ENCODE measurements at places on chromosomes 4 and X. TPM values are rescaled to one million over a fixed set of nuclear protein-coding genes. Genes with fewer than 3 reads are reported as not detected.

Gene TCEAL8
- 31.0 TPM for total RNA-seq

GRCh38 chrX:143988356-143988755, 104.5 kb downstream of the UBE2NL start:
- H3K27me3 ChIP-seq, result no peaks in the 10 kb centered on the region
- H3K27ac ChIP-seq, result no peak overlapping the region
- no peak for DNase-seq
- no peaks in the 10 kb centered on the region for H3K4me1 ChIP-seq
- H3K4me3 ChIP-seq, result no peak overlapping the region

Gene HPSE
- 12.2 TPM for total RNA-seq

DNA sequence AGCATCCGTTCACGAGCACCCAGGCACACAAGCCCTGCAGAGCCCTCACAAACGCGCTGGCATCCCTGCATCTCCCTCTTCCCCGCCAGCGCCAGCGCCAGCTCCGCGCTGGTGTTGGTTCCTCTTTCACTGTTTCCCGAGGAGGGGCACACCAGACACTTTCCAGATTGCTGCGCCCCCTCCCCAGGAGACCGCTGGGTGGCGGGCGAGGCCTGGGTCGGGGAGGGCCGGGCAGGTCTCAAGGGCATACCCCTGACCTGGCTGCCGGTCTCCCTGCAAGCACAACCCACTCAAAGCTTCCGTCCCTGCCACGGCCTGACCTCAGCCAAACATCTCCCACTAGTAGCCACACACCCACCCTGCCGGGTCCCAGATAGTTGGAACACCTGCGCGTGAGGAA, 2.2 kb upstream of the NKX1-1 start:
- H3K27ac ChIP-seq, result no peak overlapping the region
- H3K4me1 ChIP-seq, result peaks cover 41% of the 10 kb centered on the region
- no peak for DNase-seq
- H3K27me3 ChIP-seq, result peaks cover 100% of the 10 kb centered on the region
- no peaks in the 10 kb centered on the region for H3K36me3 ChIP-seq
- H3K4me3 ChIP-seq, result no peak overlapping the region

Gene MMRN1
- total RNA-seq, result 2.4 TPM

Gene GRID2
- total RNA-seq, result not detected

DNA sequence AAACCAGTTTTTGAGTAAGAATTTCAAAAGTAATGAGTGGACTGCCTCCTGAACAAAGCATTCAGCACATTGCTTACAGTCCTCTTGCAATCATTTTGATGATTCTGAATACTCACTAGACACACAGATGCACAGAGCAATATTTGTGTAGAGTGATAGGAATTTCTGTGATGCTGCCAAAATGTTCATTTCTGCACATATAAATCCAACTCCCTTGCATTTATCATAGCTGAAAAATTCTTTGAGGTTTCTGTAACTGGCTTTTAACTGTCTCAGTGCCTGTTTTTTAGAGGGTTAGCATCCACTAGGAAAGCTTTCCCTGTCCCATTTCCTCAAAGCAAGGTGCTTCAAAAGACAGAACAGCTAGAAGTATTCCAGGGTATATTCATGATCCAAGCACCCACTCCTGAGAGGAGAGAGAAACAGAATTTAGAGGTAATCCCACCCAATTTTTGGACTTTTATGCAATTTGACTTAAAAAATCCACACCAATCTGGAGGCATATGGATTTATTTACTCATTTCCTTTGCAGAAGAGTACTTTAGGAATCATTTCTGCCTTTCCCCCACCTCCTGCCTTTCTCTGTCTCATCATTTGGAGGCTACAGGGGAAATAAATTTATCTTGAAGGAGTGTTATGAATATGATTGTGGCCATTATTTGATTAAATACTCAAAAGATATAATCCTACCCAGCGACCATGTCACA, 234.5 kb upstream of the SLIT2 start:
- DNase-seq, result no peak
- H3K27me3 ChIP-seq, result no peaks in the 10 kb centered on the region
- no peak overlapping the region for H3K4me3 ChIP-seq
- no peak overlapping the region for H3K27ac ChIP-seq

- H3K4me3 ChIP-seq, result no peak overlapping the region
- no peak for DNase-seq
- no peaks in the 10 kb centered on the region for H3K4me1 ChIP-seq
- no peaks in the 10 kb centered on the region for H3K36me3 ChIP-seq
- H3K27ac ChIP-seq, result no peak overlapping the region
Observed at GRCh38 chr4:111475666-111476065, 669.6 kb upstream of the FAM241A start.

Gene PALLD
- total RNA-seq, result 83.5 TPM

Measured in spleen (tissue), 13 donors.